ENCODE measurements at places on chromosomes 3 and 15.

- DNase-seq: no peak
Observed at GRCh38 chr3:195739561-195740111, 18.9 kb downstream of the MUC20 start.

DNA sequence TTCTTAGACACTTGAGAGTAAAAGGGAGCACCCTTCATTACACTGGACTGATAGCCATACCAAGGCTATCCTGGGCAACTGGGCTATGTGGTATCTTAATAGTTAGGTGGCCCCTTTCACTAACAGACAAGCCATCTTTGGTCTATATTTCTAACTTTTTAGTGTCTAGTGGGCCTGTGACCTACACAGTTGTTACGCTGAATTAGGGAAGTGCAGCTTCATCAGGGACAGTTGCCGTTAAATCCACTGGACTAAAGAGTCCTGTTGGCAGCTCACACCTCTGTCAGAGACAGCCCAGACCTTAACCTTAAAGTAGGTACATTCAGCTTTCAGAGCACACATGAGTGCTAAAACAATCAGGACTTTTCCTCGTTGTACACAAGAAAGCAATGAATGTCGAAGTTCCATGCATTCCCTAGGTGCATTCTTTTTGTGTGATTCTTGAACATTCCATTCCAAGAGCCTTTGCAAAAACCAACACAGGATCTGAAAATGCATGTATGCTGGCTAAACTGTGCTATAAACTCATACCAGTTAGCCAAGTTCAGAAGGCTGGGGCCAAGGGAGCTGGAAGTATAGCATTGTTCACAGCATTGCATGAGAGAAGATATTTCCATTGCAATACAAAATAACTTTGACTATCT is 230.2 kb upstream of the EIF1B start:
- peak; percentile 71 for DNase-seq

- DNase-seq: no peak
Observed at GRCh38 chr3:184741798-184742675, 30.2 kb upstream of the MAGEF1 start.

- DNase-seq: peak; percentile 51
Observed at GRCh38 chr3:84547971-84548970, 410.5 kb upstream of the CADM2 start.

DNA sequence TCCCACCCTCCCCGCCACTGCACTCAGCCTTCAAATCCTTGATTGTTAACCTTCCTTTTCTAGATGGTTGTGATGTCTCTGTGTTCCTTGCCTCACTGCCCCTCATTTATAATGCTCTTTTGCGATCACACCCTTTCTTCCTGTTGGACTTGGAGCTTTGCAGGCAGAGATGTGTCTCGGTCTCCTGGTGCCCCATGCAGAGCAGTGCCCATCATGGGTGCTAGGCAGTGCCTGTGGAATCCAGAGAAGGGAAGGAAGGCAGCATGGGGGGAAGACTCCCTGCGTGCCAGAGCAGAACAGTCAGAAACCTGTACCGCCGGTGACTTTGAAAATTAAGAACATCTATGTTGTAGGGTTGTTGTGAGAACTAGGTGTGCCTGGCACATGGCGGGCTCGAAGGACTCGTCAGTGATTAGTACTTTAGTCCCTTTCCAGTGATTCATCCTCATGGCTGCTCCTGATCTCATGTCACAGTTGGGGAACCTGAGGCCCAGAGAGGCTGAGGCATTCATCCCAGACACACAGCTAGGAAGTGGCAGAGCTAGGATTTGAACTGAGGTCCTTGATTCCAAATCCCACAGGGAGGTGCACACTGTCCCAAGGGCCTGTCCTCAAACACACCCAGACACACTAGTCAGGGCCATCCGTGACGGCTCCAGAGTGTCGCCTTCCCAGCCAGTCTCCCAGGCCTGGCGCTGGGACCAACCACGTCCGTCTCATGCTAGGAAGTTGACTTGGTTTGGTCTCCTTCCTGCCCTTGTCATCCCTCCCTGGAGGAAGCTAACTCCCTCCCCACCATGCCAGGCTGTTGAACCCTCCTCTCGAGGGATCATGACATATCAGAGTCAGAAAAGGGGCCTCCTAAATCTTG is 58.3 kb downstream of the SMAD6 start:
- DNase-seq: no peak

- DNase-seq: no peak
Observed at GRCh38 chr3:36248374-36248773, 131.9 kb upstream of the STAC start.

GRCh38 chr15:60093273-60094067 is 89.4 kb downstream of the FOXB1 start:
- no peak for DNase-seq

- DNase-seq: no peak
Observed at GRCh38 chr3:127336101-127336500, 48.3 kb upstream of the PRR20G start.

DNA sequence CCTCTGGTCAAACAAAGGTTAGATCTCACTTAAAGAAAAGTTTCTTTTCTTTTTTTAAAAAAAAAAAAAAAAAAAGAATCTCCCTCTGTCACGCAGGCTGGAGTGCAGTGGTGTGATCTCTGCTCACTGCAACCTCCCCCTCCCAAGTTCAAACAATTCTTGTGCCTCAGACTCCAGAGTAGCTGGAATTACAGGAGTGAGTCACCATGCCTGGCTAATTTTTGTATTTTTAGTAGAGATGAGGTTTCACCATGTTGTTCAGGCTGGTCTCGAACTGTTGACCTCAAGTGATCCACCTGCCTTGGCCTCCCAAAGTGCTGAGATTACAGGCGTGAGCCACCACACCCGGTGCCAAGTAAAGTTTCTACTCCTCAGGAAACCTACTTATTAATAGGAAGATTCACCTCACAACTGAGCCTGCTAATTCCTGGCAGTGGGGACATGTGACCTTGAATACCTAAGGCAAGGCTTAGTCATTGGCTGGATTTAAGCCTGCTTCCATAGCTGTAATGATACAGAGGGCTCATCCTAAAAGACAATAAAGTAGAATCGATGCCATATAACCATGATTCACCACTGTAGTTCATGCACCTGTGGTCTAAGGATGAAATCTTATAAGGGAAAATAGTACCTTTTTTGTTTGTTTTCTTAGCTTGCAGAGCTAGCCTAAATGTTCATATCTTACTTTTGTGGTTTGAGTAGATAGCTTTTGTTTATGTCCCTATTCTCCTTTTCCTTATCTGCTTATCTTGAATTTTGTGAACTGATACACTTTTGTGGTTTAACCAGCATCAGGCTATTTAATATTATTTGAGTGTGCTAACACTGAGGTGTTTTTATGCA is 24.8 kb upstream of the RBMS3 start:
- DNase-seq: peak; percentile 54

- no peak for DNase-seq
Observed at GRCh38 chr3:163936543-163936942, 1141.8 kb downstream of the SI start.

- no peak for DNase-seq
Observed at GRCh38 chr15:38843051-38843501, 278.5 kb upstream of the RASGRP1 start.
